ENCODE measurements at places on chromosomes 5 and 9.

GRCh38 chr9:82148901-82149461 lies 160.4 kb downstream of the SPATA31D1 start:
- peak; percentile 17 for ATAC-seq

DNA sequence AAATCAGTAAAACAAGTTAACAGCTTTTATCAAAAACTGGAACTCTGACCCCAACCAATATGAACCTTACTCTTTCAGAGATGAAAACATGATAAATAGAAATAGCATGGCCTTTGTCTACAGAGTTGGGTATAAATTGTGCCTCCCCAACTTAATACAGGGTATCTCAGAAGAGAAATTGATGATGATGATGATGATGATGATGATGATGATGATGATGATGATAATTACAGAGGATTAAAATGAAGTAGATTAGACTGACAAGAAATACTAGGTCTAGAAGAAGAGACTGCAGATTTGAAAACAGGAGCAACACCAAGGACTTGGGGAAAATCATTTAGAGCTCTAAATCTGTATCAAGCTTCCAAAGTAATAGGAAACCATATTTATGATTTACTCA lies 27.1 kb downstream of the PFDN1 start:
- no peak for ATAC-seq

DNA sequence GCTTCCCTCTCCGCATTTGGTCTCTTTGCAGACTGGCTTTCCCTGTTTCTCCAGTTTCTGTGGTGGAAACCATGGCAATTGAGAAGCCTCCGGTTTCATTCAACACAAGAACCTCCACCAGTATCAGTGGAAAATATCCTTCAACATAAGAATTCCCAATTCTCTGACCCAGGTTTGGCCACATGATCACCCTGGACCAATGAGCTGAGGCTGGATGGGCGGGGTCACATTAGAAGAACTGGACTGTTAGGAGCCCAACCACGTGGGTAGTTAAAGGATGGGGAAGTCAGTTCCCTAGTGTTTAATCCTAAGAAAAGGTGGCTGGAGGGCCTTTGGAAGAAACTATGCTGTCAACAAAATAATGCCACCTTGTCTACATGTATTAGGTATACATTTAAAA lies 336.3 kb downstream of the DMRT2 start:
- no peak for ATAC-seq

DNA sequence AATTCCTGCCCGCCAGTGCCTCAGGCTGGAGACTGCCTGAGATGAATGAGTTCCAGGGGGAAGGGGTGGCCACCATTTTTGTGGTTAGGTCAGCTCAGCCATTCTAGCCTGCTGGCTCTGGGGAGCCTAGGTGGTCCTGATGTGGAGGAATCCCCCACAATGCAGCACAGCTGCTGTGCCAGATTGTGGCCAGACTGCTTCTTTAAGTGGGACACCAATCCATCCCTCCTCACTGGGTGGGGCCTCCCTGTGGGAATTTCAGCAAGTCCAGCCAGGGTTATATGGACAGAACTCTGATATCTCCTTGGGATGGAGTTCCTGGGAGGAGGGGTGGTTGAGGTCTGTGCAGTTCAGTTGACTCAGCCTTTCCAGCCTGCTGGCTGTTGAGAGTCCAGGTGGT lies 51.2 kb upstream of the DAP start:
- no peak for ATAC-seq

- no peak for ATAC-seq
Observed at GRCh38 chr9:134655101-134655500, 13.5 kb downstream of the COL5A1 start.

GRCh38 chr9:78821126-78821822 lies 524.3 kb downstream of the PSAT1 start:
- peak; percentile 74 for ATAC-seq

- ATAC-seq = no peak
Observed at GRCh38 chr5:135103575-135103853, 69.5 kb upstream of the PITX1 start.

GRCh38 chr9:76456202-76456926 lies 2.6 kb upstream of the GCNT1 start:
- no peak for ATAC-seq

All from motor neuron (in vitro differentiated cells).